NCI-H2171 (cell line): ENCODE measurements at places on chromosomes 16 and 17.

DNA sequence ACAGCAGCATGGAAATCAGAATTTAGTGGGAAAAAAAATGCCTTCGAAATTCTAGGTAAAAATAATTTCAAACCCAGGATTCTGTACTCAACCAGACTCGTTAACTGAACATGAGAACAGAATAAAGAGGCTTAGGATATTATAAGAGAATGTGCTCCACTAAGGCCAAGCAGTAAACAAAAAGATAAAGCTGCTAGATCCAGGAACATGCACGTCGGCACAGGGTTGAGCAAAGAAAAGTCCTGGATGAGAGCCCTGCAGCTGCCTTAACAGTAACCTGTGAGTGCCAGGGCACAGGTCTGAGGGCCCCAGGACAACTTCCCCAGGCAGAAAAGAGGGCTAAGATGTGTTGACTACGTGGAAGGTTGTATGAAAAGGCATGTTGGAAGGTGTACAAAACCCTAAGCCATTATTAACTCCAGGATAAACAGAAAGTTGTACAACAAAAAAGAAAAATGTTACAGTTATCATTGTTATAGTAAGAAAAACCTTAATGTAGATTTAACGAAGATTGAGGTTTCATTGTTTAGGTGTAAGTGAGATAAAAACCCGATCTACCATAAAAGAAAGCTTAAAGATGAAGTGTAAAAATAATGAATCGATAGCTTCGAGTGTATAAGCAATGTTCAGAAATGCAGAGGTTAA is 42.3 kb upstream of the RBFOX3 start:
- DNase-seq = no peak

GRCh38 chr17:65797809-65798208 is 236.4 kb upstream of the AXIN2 start:
- DNase-seq = no peak

DNA sequence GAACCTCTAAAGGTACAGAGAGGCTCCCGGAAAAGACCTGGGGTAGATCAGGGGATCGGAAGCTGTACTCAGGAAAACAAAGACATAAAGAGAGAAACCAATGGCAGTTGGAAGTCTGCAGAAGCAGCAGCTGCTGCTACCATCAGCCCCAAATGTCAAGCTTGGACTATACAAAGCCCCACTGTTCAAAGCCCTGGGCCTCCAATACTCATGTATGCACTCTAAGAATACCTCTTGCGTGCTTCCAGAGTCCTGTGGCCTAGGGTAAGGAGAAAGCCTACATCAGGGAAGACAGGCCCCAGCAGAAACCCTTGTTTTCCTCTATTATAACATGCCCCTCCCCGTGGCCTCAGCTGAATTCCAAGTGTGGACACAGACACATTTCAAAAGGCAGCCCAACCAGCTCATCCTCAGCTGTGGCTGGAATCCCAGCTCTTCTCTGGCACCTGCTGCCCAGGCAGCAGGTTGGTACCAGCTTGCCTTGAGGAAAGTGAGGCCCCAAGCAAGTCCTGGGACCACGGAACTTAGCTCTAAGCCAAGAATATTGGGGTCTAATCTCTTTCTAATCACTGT is 19.3 kb upstream of the MTMR4 start:
- DNase-seq = no peak

DNA sequence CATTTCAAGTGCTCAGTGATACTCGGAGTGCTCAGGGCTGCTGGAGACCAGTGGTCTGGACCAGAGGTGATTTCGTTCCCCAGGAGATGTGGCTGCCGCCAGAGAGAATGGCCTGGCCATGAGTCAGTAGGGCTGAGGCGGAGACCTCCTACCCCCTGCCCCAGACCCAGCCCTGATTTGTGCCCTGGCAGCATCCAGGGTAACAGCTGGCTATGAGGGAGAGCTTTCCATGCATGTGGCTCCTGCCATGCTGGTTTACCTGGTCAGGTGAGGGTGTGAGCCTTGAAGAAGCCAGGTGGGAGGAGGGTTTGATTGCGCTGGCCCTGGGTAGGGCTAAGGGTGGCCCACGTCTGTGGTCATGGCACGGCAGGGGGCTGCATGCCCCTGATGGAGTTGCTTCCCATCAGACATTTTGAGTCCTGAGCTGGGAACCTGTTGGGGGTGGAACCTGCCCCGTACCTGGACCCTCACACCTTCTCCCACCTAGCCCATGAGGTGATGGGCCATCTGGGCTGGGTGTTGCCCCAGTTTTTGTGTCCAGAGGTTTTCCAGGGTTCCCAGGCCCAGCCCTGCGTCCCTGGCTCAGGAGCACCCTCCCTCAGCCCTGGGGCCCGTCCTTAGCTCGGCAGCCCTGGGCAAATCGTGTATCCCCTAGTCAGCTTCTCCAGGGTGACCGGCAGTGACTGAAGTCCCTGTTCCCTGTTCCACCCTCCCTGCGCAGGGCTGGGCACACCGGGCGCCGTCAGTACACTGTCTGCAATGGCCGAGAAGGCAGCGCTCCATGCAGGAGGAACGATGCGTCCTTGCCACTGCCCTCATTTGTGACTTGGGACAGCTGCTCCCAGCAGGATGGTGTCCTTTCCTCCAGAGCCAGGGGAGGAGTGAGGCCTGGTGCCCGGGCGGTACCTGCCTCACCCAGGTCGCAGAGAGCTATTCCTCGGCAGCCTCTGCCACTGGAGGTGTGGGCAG is 9.0 kb upstream of the CSNK1D start:
- no peak for DNase-seq

DNA sequence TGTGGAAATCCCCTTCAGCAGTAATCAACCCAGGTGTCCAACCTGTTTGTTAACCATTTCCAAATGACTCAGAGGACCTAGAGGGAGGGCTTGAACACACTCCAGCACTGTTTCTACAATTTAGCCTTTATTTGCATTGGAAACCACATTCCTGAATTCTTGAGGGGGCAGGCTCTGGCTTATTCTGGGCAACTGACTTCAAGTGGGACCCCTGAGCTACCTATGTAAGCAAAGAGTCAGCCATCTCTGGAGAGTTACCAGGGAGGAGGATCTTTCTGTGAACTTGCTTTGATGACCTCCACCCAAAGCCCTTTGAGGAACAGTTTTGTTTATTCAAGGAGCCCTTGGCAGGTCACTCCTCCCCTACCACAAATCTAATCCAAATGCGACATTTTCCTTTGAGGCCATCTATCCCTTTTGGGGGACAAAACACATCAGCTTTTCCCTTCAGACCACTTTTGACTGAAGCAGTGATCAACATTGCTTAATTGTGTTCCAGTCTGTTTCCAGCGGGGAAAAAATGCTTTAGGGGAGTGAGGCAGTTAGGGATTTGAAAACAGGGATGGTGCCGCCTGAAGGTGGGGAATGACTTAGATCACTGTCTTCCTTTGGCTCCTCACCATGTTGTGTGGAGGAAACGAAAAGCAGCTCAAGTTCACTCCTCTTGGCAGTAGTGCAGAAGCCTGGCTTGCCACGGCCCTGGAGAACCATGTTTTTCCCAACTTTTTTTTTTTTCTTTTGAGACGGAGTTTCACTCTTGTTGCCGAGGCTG is 46.2 kb downstream of the TUBD1 start:
- DNase-seq = no peak

DNA sequence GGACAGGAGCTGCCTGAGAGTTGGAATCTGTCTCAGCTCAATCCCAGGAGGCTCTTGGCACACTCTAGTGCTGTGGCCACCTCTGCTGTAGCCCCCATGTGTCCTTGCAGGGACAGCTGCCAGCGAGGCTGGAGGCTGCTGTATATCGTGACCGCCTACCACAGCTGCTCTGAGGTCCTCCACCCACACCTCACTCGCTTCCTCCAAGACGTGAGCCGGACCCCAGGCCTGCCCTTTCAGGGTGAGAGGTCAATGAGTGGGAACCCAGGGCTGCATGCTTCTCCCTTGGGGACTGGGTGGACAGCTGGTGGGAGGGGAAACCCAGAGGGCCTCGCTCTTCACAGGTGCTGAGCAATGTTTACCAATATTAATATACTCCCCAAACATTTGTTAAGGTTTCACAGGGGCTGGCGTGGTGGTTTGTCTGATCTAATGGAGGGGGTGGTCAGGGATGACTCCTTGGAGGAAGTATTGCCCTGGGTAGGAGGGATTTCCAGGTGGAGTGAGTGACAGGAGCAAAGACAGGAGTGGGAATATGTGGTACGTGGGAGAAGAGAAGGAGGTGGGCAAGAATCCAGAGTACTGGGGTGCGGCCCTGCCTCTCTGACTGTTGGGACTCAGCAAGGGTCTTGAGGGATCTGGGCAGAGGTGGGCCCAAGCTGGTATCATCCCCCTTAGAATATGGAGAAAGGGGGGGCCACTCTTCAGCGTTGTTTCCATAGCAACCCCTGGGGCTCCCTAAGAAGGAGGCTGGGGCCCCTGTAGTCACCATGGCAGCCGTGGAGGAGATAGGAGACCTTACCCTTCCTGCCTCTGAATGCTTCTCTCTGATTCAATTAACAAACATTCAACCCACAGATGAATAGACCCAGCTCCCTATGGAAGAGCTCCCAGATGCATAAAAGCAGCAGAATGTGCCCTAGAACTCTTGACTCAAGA is 22.2 kb upstream of the ALKBH5 start:
- DNase-seq = no peak

- DNase-seq = no peak
These were observed 3.6 kb upstream of the MAP3K14 start for GRCh38 chr17:45320349-45320930.

GRCh38 chr17:28188841-28189263 is 130.1 kb upstream of the TMEM97 start:
- no peak for DNase-seq

- DNase-seq = no peak
These were observed 14.4 kb downstream of the RFWD3 start for GRCh38 chr16:74652249-74652648.

DNA sequence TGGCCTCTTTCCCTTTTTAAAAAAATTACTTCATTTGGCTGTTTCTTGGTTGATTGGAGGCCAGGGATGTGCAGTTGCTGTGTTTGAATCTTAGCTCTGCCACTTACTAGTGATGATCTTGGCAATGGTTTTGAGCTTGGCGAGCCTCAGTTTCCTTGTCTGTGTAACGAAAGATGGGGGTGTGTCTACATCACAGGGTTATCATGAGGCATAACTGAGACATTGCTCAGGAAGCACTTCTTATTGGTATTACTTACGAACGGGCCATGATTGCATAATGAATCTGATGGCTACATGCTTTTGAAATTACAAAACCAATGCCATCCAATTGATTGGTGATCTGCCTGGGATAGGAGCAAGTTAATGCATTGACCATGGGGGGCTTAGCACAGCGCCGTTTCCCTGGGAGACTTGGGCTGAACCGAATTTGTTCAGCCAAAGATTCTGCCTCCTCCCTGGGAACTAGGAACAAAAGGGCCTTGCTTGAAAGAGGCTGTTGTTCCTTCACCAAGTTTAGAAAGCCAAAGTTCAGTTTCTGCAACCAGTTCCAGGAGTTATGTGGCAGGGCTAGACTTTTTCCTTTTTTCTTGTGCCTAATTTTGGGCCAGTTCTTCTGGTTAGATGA is 21.9 kb downstream of the CMIP start:
- no peak for DNase-seq

DNA sequence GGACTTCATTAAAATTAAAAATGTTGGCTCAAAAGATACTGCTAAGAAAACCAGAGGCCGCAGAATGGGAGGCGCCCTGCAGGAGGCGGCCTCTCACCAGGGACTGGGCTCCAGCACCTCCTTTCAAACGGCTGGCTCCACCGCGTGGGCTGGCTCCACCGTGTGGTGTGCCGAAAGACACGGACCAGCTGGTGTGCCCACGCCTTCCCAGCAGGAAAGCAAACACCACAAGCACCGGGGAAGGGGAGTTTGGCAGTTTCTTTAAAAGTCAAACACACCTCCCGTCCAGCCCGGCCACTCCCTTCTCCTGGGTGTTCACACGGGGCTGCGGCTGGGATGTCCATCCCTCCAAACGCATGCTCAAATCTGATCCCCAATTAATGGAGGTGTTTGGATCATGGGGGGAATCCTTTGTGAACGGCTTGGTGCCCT is 13.9 kb downstream of the HAGH start:
- peak; percentile 58 for DNase-seq

DNA sequence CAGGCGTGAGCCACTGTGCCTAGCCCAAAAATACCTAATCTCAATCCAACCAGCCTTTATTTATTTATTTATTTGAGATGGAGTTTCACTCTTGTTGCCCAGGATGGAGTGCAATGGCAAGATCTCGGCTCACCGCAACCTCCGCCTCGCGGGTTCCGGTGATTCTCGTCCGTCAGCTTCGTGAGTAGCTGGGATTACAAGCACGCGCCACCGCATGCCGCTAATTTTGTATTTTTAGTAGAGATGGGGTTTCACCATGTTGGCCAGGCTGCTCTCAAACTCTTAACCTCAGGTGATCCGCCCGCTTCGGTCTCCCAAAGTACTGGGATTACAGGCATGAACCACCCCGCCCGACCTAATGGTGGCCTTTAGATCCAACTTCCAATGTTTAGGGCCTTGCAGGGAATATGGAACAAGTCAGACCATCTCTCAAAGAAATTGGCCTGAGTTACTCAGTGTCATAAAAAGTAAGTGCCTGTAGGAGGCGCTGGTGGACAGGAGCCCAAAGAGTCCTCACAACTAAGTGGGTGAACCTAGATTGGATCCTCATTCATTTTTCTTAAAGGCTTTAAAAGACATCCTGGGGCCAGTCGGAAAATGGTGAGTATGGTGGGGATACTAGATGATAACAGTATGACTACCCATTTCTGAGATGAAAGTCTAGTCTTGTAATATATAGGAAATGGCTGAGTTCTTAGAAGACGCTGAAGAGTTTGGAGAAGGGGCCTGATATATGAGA is 4.6 kb downstream of the ZSCAN10 start:
- DNase-seq = no peak

DNA sequence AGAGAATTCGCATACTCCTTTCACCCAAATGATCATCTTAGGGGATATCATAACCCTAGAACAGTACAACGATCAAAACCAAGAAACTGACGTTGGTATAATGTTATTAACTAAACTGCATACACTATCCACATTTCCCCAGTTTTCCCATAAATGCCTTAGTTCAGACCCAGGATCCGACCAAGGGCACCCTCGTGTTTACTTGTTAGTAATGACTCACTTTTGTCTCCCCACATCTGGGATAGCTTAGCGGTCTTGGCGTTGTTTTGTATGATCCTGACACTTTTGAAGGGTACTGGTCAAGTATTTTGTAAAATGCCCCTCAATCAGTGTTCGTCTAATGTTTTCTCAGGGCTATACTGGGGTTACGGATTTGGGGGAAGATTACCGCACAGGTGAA is 8.0 kb downstream of the HS3ST3A1 start:
- no peak for DNase-seq

DNA sequence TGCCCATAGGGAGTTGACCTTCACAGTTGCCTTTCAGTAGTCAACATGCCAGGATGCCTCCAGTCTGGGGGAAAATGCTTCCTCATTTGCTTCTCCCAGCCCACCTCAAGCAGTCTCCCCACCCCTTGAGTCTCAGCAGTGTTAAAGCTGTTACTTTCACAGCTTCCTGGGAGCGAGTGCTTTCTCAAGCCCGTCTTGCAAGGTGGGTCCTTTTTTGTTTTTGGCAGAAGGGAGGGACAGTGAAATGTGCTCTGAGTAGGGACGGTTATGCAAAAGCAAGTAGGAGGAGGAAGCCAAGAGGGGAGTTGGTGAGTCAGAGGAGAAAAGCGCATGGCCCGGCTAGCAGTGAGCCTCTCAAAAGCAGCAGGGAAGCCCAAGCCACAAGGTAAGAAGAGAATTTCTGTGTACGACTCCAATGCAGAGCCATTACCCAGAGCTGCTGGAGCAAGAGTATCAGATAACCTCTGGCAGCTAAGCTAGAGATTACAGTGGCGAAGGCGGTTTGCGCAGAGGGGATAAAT is at the start of gene CHST4:
TSS of gene CHST4 (plus strand) at position 316 of the 521 bp plus-strand sequence. CDS start 10,252 bp downstream, outside the sequence.
- DNase-seq = peak; percentile 49
